Nasal cavity respiratory epithelium epithelial cell of viscerocranial mucosa (primary cell): ENCODE measurements at places on chromosomes 12 and 14. TPM values are rescaled to one million over a fixed set of nuclear protein-coding genes. Genes with fewer than 3 reads are reported as not detected.

SLC39A2 gene
- 0.64 and 1.0 TPM in 2 replicates for total RNA-seq

TTC6 gene
- 0.34 and 1.9 TPM in 2 replicates for total RNA-seq

RPS6KA5 gene
- 4.8 and 5.5 TPM in 2 replicates for total RNA-seq

RPL10L gene
- total RNA-seq, result not detected in 2 replicates

NFKBIA gene
- 69.4 and 137 TPM in 2 replicates for total RNA-seq

EP400 gene
- 6.5 and 22.1 TPM in 2 replicates for total RNA-seq

KRT6C gene
- total RNA-seq, result 171 and 249 TPM in 2 replicates

HOXC12 gene
- not detected in 2 replicates for total RNA-seq

SLC39A5 gene
- total RNA-seq, result under 0.01 and 0.28 TPM in 2 replicates
